ENCODE measurements at places on chromosomes 4 and X.

GRCh38 chr4:114028071-114028470 lies 48.6 kb upstream of the ARSJ start:
- DNase-seq: no peak

DNA sequence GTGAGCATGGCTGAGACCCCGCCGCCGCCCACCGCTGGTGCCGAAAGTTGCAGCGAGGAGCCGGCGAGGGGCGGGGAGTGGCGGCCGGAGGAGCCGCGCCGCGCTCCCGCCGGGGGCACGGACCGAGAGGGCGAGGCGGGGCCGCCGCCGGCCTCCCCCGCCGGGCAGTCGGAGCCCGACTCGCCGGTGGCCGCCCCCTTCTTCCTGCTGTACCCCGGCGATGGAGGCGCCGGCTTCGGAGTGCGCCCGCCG lies 16.5 kb downstream of the UTP3 start:
- DNase-seq: no peak

DNA sequence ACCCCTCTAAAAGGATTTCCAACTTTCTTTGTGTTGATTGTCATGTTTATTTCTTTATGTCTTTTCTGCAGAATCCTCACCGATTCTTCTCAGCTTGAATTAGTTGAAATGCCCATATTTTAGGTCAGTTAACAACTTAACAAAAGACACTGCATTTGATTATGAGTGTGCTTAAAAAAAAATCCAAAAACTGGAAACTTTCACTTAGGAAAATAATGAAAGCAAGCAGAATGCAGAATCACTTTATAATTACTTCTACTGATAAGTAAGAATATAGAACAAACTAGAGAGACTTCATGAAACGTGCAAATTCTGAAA lies 111.0 kb upstream of the PTPN13 start:
- DNase-seq: no peak

GRCh38 chrX:57596516-57596915 lies 4.7 kb downstream of the ZXDB start:
- DNase-seq: no peak

GRCh38 chr4:107619731-107620130 lies 100.3 kb downstream of the PAPSS1 start:
- DNase-seq: no peak

DNA sequence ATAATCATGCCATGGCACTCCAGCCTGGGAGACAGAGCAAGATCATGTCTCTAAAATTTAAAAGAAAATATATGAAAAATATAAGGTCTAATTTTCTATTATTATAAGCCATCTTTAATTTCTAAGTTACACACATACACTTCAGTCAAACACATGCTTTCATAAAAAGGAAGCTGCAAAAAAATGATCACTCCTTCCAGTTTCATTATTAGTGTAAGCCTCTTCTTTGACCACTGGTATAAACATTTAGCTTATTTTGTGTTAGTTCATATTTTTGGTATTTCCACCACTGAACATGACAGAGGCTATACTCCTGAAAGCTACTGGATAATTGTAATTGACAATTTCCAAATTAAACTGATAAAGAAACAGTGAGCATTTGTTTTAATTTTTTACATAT lies 163.3 kb upstream of the USP38 start:
- no peak for DNase-seq

GRCh38 chrX:8319359-8319758 lies 145.3 kb upstream of the VCX3B start:
- no peak for DNase-seq

DNA sequence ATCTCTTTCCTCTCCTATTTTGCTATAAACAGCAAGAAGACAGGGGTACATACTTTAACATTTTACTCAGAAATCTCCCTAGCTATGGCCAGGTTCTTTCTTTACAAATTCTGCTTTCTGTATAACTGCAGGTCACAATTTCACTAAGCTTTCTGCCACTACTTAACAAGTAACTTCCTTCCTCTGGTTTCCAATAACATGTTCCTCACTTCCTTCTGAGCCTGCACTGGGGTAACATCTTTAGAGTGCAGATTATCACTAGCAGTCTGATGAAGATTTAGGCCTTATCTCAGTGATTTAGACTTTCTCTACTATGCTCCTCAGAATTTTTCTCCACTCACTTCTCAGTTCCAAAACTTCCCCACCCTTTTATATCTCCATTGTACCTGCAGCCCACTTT lies 1930.5 kb upstream of the AGA start:
- DNase-seq: no peak

DNA sequence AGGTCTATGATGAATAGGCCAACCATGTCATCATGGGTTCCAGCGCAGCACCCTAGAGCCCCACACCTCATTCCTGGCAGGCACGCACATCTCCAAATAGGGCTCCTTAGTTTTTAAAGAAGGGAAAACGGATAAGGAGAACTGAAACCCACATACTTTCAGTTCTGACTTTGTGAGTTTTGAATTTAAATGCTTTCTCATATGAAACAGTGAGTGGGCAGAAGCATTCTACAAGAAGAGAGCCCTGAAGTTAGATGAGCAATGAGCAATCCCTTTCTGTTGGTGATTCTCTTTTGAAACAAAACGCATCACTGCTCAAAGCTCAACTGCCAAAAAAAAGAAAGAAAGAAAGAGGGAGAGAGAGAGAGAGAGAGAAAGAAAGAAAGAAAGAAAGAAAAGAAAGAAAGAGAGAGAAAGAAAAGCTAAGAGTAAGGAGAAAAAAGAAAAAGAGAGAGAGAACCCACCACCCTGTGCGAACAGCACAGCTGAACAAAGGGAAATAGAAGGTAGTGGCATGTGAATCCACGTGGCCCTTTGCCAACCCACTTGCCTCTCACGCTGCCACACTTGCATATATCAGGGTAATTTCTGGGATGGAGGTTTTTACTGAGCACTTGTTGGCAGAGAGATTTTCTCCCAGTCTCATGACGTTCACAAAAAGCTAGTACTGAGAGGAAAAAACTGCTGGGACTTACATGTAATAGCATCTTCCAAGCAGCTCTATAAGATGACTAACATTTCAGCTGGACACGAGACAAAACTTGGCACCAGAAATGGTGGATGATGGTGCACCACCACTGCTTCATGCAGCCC lies 31.0 kb downstream of the TMSB4X start:
- DNase-seq: no peak

DNA sequence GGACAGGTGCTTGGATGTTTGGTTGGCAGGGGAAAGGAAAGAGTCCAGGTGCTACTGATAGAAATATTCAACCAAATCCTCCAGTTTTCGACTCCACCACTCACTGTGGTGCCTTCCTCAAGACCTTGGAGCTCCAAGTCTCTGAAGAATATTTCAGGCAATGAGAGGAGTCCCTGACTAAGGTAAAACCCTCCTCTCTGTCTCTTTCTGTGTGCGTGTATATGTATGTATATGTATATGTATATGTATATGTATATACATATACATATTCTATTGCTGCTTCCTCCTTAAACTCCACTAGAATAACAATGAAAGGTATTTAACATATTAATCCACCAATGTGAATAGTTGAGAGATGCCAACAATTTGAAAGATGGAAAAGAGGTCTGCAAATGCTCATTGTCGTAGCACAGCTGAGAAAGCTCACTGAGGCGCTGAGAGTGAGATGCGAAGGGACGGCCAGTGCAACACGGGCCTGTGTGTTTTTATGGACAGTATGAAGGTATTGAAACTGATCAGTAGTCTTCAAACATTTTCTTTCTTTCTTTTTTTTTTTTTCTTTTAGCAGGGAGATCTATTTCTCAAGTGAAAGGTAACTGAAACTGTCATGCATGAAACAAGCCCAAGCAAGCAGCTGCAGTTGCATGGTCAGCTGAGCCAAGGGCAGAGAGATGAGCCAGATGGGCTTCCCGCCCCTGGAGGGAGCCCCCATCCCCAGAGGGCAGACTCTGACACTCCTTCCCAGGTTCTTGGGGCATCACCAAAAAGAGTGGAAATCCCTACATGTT lies 41.1 kb upstream of the HS3ST1 start:
- no peak for DNase-seq

DNA sequence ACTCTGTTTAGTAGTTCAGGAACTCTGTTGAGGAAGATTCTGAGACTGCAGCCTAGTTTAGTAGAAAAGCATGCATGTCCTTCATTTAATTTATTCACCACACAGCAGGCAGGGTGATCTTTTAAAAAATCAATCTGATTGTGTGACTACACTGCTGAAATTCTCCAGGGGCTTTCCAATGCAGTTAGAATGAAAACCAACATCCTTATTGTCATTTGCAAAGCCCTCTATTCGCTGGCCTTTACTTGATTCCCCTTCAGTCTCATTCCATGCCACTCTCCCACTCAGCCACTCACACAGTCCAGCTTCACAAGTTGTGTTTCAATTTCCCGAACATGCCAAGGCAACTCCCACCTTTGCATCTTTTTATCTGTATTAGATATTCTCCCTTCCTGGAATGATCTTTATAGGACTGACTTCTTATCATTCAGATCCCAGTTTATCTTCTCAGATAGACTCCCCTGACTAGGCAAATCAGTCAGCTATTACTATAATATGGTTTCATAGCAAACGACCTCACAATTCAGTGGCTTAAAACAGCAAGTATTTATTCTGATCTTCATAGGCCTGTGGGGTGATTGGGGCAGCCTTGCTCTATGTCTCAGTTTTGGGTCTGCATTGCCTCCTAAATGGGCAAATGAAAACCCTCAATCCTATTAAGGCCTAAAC lies 21.3 kb upstream of the FTHL17 start:
- DNase-seq: no peak

DNA sequence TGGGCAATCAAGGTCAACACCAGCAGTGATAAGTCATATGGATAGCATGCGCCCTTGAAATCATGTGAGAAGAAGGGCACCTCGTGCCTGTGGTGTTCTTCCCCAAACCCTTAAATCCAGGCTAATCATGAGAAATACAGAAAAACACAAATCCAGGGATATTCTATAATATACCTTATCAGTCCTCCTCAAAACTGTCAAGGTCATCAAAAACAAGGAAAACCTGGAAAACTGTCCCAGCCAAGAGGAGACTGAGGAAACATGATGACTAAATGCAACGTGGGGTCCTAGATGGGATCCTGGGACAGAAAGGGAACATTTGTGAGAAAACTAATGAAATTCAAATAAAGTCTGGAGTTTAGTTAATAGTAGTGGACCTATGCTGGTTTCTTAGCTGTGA lies 201.8 kb upstream of the FAM9B start:
- no peak for DNase-seq

DNA sequence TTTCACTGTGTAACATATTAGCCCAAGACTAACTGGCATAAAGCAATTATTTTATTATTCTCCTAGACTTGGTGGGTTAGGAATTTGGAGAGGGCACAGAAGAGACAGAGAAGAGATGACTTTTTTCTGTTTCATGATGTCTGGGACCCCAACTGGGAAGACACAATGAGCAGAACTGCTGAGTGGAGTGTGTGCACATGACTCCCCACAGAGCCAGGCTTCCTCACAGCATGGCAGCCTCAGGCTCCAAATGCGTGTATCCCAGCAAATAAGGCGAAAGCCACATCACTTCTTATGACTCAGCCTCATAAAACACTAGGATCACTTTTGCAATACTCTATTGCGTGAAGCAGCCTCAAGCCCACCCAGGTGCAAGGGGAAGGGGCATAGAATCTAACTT lies 68.4 kb downstream of the MFAP3L start:
- no peak for DNase-seq
